ENCODE measurements at places on chromosomes 2 and 18.

DNA sequence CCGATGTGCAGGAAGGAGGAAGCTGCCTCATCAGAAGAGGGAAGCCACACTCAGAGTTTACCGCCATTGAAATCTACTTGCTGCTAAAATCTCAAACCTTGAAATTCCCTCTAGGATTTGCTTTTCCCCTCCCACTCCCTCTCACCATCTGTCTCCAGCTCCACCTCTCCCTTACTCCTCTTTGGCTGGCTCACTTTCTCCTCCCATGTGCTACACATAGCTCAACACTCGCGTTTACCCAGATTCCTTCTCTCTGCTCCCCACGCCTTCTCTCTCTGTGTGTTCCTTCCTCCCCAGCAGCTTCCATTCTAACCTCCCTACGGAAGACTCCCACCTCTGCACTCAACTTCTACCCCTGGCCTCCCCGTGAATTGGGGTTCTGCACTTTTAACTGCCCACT, 143.1 kb downstream of the DNER start:
- no peak for DNase-seq

DNA sequence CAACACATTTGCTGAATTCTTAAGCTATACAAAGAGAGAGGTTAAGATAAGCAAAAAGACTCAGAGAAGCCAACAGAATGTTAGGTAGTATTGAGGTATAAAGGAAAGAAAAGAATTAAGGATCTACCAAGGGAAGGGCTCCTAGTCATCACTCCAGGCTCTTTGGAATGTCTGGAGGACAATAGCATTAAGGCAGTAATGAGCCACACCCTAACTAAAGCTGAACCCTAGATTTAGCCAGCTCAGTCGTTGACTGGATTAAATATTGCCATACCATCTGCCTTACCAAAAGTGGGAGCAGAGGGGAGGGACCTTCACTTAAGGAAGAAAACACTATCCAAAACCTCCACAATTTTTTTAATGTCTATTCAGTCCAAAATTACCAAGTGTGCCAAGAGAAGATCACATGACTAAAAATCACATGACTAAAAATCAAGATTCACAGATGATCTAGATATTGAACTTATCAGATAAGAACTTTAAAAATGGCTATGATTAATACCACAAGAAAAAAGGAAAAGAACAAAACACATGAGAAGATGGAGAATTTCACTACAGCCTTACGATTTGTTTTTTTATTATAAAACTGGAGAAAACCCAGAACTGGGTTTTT, 59.7 kb downstream of the EXOC6B start:
- no peak for DNase-seq

GRCh38 chr2:110766291-110766690, 33.9 kb downstream of the ACOXL start:
- no peak for DNase-seq

- DNase-seq, result peak; percentile 49
Measured at GRCh38 chr2:121489911-121490583, 40.6 kb upstream of the RNU4ATAC start.

DNA sequence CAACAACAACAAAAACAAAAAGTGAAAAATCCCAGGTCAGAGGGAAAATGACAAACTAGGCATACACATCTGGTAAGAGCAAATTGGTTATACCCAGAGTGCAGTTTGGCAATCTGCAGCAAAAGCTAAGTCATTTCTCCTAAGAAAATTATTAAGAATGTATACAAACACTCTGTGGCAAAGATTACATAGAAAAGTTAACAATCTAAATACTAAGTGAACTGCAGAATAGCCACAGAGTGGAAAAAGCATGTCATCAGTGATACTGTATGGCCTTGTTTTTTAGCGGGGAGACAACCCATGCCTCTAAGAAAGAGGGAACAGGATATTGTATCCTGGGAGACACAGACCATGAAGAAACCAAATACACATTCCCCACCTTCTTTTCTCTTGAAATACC, 136.0 kb upstream of the ITGB6 start:
- DNase-seq, result peak; percentile 86

DNA sequence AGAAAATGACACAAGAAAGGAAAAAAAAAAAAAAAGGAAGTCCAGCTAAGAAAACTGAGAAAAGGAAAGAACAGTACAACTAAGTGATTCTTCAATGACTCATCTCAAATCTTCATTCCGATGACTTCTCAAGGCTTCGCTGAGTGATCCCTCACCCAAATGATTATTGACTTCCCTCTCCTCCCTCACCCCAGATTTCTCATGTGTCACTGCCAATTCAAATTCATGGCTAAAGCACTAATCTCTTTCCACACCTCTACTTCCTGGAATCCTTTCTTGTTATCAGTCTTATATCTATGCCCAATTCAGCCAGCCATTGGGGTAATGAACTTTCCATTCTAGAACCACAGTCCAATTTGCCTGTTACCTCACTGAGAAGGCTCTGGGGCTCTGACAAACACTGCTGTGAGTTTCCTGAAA, 7.2 kb upstream of the ABCB11 start:
- DNase-seq, result no peak

Data from fibroblast of gingiva (primary cell).